HS-5 (cell line): ENCODE measurements at places on chromosomes 6 and 20.

GRCh38 chr6:168155193-168155592 is 76.2 kb upstream of the FRMD1 start:
- no peak for DNase-seq

DNA sequence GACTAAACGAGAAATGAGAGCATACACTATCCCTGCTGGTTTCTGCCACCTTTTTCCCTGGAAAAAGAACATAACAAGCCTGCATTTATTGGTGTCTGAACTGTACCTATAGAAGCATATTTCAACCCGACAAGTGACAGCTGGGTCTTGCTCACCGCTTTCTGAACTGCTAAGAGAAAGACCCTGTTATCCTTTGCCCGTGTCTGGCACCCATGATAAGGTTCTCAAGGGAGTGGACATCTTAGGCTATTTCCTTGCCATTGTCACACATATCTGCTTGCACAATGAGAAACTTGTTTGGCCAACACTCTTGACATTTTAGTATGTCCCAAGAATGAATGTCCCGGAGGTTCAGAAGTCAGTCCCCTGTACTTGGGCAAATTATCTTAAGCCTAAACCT is 19.3 kb downstream of the RIPOR2 start:
- no peak for DNase-seq

DNA sequence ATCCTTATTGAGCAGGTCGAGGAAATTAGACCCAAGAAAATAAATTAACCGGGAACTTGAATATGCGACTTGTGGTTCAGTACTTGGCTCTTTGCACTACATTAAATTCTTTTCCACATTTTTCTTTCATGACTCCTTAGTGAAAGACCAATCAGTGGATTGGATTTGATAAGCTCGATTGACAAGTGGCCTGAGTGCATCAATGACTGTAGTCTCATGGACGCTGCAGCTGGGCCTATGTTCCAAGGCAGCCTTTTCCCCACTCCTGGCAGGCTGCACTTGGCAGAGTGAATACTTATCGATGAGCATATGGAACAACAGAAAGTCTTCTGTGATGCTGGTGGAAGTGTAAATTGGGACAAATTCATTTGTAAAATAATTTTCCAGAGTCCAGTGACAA is 210.8 kb upstream of the EXOC2 start:
- peak; percentile 16 for DNase-seq

GRCh38 chr6:36805917-36806316 is 33.3 kb downstream of the CPNE5 start:
- DNase-seq = no peak

DNA sequence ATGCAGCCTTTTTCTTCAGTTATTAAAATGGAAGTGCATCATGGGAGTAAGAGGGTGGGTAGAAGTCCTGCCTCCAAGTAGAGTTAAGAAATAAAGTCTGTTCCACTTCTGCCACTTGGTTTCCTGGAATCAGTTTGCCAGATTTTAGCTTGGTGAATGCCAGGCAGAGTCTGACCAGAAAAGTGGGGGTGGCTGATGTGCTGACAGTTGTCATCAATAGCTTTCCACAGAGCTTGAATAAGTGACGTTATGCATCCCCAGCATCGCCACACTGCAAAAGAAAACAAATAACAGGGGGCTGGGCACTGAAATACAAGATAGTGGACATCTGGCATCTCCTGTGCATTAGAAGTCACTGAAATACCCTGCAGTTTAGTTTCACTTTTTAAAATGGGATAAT is 30.8 kb upstream of the CEP162 start:
- DNase-seq = no peak

- DNase-seq = no peak
Observed at GRCh38 chr6:47028835-47029360, 13.2 kb downstream of the ADGRF1 start.

DNA sequence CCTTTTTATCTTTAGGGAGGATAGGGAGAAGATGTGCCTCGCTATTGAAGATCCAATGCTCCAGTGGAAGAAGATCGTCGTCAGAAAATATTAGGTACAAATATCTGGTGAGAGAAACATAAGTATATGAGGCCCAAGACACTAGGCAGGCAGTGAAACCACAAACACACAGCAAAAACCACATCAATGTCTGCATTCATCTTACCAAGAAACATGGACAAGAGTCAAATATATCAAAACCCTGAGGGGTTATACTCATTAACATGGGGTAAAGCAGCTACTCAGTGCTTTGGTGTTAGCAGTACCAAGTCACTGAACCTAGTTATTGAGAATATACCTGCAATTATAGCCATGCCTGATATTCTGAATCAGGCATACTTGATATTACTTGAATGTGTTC is 101.4 kb upstream of the FAM184A start:
- DNase-seq = no peak

DNA sequence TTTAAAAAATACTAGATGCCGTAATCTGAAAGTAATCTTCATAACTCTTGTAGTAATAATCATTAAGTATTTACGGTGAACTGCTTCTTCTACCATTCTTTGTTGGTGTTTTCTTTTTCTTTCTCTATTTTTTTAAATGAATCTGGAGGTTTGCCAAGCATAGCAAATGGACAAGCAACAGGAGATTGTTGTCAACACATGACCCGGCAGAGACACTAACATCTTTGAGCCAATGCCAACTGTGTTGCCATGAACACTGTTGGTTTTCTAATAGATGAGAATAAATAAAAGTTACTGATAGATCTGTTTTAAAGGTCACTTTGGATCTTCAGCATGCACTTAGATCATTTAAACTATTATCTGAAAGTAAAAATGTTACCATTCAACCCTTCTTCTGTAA is 523.6 kb upstream of the EYS start:
- DNase-seq = no peak
